ENCODE measurements at places on chromosomes 7 and 10.

- DNase-seq = no peak
These were observed 120.4 kb downstream of the EMX2 start for GRCh38 chr10:117662751-117663540.

- no peak for DNase-seq
These were observed 179.9 kb upstream of the CHRM2 start for GRCh38 chr7:136688601-136689000.

- DNase-seq = no peak
These were observed 80.7 kb downstream of the UBE2H start for GRCh38 chr7:129872054-129872453.

DNA sequence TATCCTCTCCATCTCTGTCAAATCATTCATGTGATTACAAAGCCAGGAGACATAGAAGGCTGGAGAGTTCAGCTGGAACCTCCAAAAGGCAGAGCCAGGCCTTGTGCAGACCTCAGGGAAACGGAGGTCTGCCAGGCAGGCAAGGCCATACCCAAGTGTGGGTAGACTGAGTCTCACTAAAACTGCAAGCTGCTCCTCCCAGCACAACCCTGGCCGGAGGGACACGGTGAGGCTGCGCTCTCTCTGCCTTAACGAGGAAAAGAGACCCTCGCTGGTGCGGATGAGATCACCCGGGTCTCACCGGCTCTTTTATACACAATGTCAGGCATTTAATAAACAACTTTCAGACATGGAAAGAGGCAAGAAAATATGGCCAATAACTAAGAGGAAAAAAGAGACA, 66.1 kb upstream of the INPP5A start:
- DNase-seq = no peak

GRCh38 chr7:44441079-44441478, 49.4 kb downstream of the NUDCD3 start:
- DNase-seq = no peak

- no peak for DNase-seq
These were observed 162.3 kb downstream of the BAMBI start for GRCh38 chr10:28839600-28840007.

DNA sequence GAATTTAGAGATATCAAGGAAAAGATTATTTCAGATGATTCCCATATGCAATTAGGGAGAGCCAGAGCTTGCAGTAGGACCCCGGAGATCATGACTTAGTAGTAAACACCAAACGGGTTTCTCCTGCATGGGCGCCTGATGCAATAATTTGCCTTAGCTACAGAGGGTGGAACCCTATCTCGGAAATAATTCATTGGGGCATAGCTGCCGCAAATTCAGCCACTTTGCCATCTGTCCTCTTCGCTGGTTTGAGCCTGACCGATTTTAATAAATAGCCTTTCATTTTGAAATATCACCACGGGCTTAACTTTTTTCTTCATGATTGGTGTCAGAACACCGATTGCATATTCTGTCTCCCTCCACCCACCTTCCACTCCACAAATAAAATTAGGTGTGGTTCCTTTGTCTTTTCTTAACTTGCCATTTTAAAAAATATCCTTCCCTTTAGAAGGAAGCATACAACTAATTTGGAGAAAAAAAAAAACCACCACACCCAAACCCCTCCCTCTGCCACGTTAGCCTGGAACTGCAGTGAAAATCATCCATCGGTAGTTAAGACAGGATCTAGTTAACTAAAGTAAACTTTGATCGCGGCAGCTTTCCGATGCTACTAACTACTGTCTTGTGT, 1.4 kb downstream of the GARS1 start:
- peak; percentile 7 for DNase-seq

- no peak for DNase-seq
These were observed 123.7 kb upstream of the ADAM12 start for GRCh38 chr10:126511917-126512479.

DNA sequence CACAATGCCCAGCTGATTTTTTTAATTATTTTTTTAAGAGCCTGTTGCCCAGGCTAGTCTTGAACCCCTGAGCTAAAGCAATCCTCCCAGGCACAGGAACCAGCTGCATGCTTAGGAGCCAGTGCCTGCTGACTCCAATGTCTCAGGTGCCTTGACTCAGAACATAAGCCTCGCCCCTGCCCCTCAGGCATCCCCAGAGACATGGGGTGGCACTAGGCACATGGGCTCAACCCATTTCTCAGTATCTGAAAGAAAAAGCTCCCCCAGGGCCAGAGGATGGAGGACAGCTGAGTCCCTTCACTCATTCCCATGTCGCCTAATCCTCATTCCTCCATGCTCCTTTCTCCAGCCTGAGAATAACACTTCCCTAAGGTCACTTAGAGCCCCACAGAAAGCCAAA, 39.1 kb downstream of the KCNH2 start:
- no peak for DNase-seq

DNA sequence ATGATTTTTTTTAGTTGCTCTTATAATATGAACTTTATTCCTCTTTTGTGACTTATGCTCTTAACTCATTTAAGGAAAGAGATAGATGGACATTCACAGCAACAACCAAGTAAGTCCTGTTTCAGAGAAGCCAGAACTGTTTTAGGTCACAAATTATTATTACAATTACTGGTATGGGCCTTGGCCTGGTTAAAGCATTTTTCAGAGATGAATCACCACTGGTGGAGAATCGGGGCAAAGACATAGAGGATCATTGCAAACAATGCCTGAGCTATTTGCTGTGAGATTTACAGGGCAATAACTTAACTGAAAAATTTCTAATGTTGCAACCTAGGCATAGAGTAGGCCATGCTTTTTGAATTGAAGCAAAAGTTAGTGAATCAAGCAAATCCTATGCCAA, 138.0 kb upstream of the YAE1 start:
- no peak for DNase-seq

- no peak for DNase-seq
These were observed 4.6 kb upstream of the CYP3A4 start for GRCh38 chr7:99788554-99788953.

DNA sequence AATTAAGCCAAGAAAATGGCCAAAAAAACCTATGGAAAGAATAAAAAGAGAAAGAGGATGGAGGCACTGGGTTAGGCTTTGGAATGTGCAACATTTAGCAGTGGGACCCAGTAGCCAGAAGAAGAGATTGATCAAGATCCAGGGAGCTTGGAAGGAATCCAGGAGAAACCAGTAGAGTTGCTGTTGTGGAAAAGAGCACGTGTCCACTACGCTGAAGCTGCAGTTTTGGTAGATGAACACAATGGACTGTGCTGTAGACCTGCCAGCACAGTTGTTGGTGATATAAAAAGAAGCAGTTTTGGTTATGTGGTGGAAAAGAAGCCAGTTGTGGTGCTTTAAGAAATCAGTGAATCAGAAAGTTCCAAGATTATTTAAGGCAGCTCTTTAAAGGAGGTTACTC, 802.2 kb upstream of the POM121L12 start:
- DNase-seq = no peak

- DNase-seq = no peak
These were observed 28.4 kb upstream of the AKR1D1 start for GRCh38 chr7:138047907-138048306.

DNA sequence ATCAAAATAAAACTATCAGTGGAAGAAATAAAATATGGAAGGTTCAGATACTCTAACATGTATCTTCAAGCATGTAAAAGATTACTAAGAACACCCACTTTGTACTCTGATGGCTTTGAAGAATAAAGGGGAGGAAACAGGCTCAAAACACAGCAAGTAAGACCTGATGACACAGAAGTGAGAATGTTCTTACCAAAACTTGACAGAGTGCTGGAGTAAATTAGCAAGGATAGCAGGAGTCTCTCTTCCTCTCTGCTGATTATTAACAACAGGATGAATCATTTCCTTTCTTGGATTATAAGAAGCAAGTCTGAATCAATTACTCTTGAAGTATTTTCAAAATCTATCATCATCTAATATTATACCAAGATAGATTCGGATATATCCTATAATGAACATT, 47.5 kb downstream of the GLI3 start:
- DNase-seq = no peak

All from stimulated activated CD4-positive, alpha-beta T cell treated with anti-CD3 and anti-CD28 coated beads, TNF-alpha, amount 100 ng/mL, for 24 hours (primary cell).